ENCODE measurements at places on chromosomes 1 and 21. TPM values are rescaled to one million over a fixed set of nuclear protein-coding genes. Genes with fewer than 3 reads are reported as not detected.
A peak's percentile ranks its signal among the peaks of the same experiment; 100 is the strongest.

Gene SPATA46
- not detected for total RNA-seq

Gene INAVA
- total RNA-seq, result 0.33 TPM

Gene RAP1GAP
- 37.7 TPM for total RNA-seq

GRCh38 chr1:204285436-204286305 lies 71.9 kb upstream of the GOLT1A start:
- peaks cover 8% of the 10 kb centered on the region for H3K27me3 ChIP-seq
- H3K4me3 ChIP-seq, result no peak overlapping the region
- H3K36me3 ChIP-seq, result no peaks in the 10 kb centered on the region

Gene CAPN8
- not detected for total RNA-seq

- no peak overlapping the region for H3K4me3 ChIP-seq
- no peaks in the 10 kb centered on the region for H3K27me3 ChIP-seq
- no peaks in the 10 kb centered on the region for H3K36me3 ChIP-seq
- DNase-seq, result no peak
Measured at GRCh38 chr1:25068829-25069228, 138.8 kb upstream of the RUNX3 start.

DNA sequence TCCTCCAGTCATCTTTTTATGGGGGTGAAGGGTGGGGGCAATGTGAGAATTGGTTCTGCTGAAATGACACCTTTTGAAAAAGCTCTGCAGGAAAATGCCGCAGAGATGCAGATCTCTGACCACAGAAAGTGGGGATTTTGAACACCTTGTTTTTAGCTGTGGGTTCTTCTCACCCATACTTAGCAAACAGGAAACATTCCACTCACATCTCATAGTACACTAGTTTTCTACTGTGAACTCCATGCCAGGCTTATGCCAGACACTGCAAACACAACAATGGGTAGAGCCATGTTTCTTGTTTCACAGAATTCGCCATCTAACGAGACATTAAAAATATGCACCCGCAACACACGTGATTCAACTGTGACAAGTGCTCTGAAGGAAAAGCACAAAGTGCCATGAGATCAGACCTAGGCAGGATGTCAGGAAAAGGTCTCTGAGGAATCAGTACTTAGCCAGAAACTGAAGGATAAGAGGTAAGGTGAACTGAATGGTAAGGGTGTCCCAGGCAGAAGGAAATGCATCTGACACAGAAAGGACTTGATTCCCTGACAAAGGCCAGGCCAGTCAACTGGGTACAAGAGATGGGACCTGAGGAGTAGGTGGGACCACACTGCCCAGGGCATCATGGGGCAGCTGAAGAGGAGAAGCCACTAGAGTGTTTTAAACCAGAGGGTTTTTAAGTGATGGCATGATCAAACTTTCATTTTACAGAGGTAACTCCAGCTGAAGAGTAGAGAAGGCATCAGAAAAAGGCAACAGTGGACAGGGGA lies 83.8 kb upstream of the JAK1 start:
- no peak for DNase-seq
- no peaks in the 10 kb centered on the region for H3K27me3 ChIP-seq
- peaks cover 22% of the 10 kb centered on the region for H3K4me1 ChIP-seq
- H3K36me3 ChIP-seq, result no peaks in the 10 kb centered on the region

Gene FCER1G
- total RNA-seq, result 1.2 TPM

GRCh38 chr1:107710005-107710404 lies 255.0 kb downstream of the VAV3 start:
- DNase-seq, result no peak
- no peak overlapping the region for H3K4me3 ChIP-seq
- no peaks in the 10 kb centered on the region for H3K4me1 ChIP-seq
- H3K27ac ChIP-seq, result no peak overlapping the region
- H3K36me3 ChIP-seq, result no peaks in the 10 kb centered on the region
- no peaks in the 10 kb centered on the region for H3K27me3 ChIP-seq

DNA sequence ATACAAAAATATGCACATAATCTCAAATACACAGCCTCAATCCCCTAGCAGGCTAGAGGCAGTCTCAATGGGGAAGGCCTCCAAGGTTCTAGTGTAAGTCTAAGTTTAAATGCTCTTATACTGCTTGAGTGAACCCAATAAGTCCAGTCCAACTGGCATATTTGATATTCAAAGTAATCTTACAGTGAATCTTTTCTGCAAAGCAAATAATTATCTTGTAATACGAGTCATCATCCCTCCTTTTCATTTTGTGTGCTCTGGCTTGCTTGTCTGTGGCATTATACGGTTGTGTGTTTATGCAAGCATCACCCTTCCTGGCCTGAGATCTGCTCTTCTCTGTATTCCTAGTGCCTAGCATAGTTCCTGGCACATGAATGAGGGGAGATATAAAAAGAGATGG lies 166.9 kb upstream of the HMGB4 start:
- H3K36me3 ChIP-seq, result no peaks in the 10 kb centered on the region
- no peaks in the 10 kb centered on the region for H3K27me3 ChIP-seq
- no peak for DNase-seq
- no peaks in the 10 kb centered on the region for H3K4me1 ChIP-seq
- no peak overlapping the region for H3K27ac ChIP-seq

Gene LMOD1
- not detected for total RNA-seq

DNA sequence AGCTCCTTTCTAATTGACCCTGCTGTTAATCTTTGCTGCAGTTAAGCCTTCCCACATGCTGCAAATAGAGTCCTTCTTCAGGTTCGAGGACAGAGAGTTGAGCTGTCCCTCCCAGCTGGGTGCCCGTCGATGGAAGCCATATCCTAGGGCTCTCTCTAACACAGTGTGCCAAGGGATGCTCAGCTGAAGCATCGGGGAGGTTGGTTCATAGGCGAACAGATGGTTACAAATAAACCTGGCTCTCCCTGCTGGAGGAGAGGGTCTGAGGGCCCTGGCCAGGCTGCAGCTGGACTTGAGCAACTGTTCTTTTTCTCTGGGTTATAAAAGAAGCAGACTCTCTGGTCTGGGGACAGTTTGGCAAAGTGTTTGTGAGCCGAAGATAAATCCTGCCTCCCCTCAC lies 120.3 kb upstream of the C8B start:
- H3K27ac ChIP-seq, result no peak overlapping the region
- H3K27me3 ChIP-seq, result no peaks in the 10 kb centered on the region
- no peak for DNase-seq
- H3K4me3 ChIP-seq, result no peak overlapping the region

DNA sequence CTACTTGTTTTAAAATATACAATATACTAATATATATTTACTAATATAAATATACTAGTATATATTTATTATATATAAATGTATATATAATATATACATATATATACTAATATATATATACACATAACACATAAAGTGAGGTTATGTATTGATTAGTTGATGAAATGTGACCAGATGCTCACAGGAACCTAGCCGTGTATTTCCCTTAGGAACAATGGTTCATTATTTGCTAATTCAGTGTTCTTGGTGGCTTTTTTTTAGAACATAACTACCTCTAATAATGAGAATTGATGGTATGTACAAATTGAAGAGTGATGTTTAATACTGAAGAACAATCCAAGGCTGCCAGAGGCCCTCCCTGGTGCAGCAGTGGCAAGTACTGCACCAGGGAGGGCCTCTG lies 37.9 kb upstream of the ITPKB start:
- no peaks in the 10 kb centered on the region for H3K36me3 ChIP-seq
- no peak for DNase-seq
- no peak overlapping the region for H3K4me3 ChIP-seq
- H3K4me1 ChIP-seq, result no peaks in the 10 kb centered on the region
- H3K27me3 ChIP-seq, result no peaks in the 10 kb centered on the region
- H3K27ac ChIP-seq, result no peak overlapping the region

Gene ODR4
- 21.5 TPM for total RNA-seq

GRCh38 chr1:37999430-38000232 lies 5.7 kb downstream of the FHL3 start:
- H3K4me3 ChIP-seq, result peak overlapping the region; percentile 14
- H3K4me1 ChIP-seq, result peaks cover 74% of the 10 kb centered on the region
- H3K27ac ChIP-seq, result peak overlapping the region; percentile 99
- peak; percentile 86 for DNase-seq
- H3K27me3 ChIP-seq, result no peaks in the 10 kb centered on the region
- H3K36me3 ChIP-seq, result peaks cover 27% of the 10 kb centered on the region

Gene SLC44A3
- not detected for total RNA-seq

GRCh38 chr1:207305489-207305873 lies 16.0 kb upstream of the CD55 start:
- no peaks in the 10 kb centered on the region for H3K4me1 ChIP-seq
- no peaks in the 10 kb centered on the region for H3K36me3 ChIP-seq
- no peak overlapping the region for H3K4me3 ChIP-seq
- H3K27me3 ChIP-seq, result peaks cover 6% of the 10 kb centered on the region
- no peak for DNase-seq

GRCh38 chr21:35896060-35896459 lies 164.3 kb downstream of the SETD4 start:
- no peaks in the 10 kb centered on the region for H3K27me3 ChIP-seq
- H3K4me3 ChIP-seq, result no peak overlapping the region
- DNase-seq, result no peak
- no peaks in the 10 kb centered on the region for H3K36me3 ChIP-seq

Gene ARMH1
- total RNA-seq, result 0.26 TPM

- no peak overlapping the region for H3K4me3 ChIP-seq
- H3K27ac ChIP-seq, result no peak overlapping the region
- H3K36me3 ChIP-seq, result no peaks in the 10 kb centered on the region
Measured at GRCh38 chr1:213291526-213291925, 240.5 kb downstream of the RPS6KC1 start.

Gene LCE1D
- not detected for total RNA-seq

- H3K27ac ChIP-seq, result no peak overlapping the region
- no peaks in the 10 kb centered on the region for H3K27me3 ChIP-seq
- no peaks in the 10 kb centered on the region for H3K36me3 ChIP-seq
- H3K4me1 ChIP-seq, result no peaks in the 10 kb centered on the region
- no peak overlapping the region for H3K4me3 ChIP-seq
Measured at GRCh38 chr1:209190591-209191261, 392.8 kb upstream of the CAMK1G start.

DNA sequence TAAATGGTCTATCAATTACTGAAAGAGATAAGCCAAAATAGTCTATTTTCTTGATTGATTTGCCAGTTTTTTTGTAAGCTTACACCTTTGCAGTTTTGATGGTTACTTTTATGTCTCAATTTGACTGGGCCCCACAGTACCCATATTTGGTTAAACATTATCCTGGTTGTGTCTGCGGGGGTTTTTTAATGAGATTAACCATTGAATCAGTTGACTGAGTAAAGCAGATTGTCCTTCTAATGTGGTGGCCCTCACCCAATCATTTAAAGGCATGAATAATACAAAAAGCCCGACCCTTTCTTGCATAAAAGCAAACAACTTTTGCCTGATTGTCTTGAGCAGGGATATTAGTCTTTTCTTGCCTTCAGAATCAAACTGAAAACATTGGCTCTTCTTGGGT lies 650.0 kb upstream of the RGS18 start:
- peaks cover 7% of the 10 kb centered on the region for H3K4me1 ChIP-seq
- no peaks in the 10 kb centered on the region for H3K27me3 ChIP-seq
- DNase-seq, result peak; percentile 47
- H3K27ac ChIP-seq, result no peak overlapping the region
- H3K36me3 ChIP-seq, result no peaks in the 10 kb centered on the region
- H3K4me3 ChIP-seq, result no peak overlapping the region

DNA sequence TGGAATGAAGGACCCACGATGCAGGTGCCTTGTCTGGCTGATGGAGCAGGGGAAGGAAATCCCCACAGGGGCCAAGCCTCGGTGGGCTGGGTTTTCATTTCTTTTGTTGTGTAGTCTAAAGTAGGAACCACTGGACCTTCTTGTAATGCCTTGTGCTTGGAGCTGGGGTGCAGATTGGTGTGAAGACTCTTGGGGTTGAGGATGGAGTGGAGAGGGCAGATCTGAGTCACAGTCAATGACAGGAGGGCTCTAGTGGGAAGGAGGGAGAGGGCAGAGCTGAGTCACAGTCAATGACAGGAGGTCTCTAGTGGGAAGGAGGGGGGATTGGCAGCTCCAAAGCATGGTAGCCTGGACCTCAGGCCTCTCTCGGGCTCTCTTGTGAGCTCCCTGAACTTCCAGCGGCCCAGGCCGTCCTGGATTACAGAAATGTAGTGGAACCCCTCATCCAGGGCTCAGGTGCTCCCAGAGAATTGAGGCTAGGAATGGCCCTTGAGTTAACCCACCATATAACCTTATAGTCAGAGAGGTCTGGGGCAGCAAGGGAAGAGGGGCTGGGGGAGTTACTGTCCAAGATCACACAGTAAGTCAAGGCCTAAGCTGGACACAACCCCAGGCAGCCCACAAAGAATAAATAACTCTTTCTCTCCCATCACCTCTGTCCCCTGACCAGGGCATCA lies 313.8 kb downstream of the MATN1 start:
- no peak overlapping the region for H3K4me3 ChIP-seq
- no peaks in the 10 kb centered on the region for H3K27me3 ChIP-seq
- H3K4me1 ChIP-seq, result peaks cover 19% of the 10 kb centered on the region
- no peak for DNase-seq
- H3K27ac ChIP-seq, result no peak overlapping the region
- no peaks in the 10 kb centered on the region for H3K36me3 ChIP-seq

- peaks cover 4% of the 10 kb centered on the region for H3K36me3 ChIP-seq
- H3K27me3 ChIP-seq, result no peaks in the 10 kb centered on the region
- peak; percentile 73 for DNase-seq
- H3K27ac ChIP-seq, result peak overlapping the region; percentile 44
- H3K4me1 ChIP-seq, result peaks cover 38% of the 10 kb centered on the region
Measured at GRCh38 chr1:214332946-214333798, 52.2 kb downstream of the SMYD2 start.

Gene FCN3
- not detected for total RNA-seq

GRCh38 chr1:108636876-108637275 lies 24.0 kb downstream of the HENMT1 start:
- no peak for DNase-seq
- H3K4me1 ChIP-seq, result no peaks in the 10 kb centered on the region
- no peak overlapping the region for H3K27ac ChIP-seq
- H3K36me3 ChIP-seq, result no peaks in the 10 kb centered on the region
- no peaks in the 10 kb centered on the region for H3K27me3 ChIP-seq

DNA sequence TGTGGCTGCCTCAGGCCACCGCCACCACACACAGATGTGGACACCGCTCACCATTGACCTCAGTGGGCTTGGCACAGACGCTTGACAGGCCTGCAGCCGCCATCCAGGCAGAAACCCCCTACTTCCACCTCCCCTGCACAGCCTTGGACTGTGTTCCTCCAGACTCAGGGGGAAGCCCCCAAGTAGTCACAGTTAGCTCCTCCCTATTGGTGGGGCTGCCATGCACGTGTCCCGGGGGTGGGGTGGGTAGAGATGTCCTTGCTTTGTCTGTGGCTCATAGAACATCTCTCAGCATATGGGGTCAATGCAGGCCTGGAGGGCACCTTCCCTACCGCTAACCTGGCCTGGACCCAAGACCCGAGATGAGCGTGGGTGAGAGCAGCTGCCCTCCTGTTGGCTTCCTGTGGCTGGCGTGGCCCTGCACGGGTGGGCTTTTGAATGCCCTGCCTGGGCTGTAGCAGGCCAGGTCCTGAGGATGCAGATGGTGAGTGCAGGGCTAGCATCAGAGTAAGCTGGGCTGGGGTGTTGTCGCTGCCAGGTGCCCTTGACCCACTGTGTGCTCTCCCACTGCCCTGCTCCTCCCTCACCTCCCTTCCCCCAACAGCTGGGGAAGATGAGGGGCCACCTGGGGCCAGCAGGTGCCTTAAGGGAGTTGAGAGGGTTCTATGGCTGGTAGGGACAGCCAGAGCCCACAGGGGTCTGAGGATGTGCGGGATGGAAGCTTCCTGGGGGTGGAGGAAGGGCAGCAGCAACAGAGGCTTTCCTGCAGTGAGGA lies 6.2 kb downstream of the CROCC start:
- no peak overlapping the region for H3K27ac ChIP-seq
- no peaks in the 10 kb centered on the region for H3K4me1 ChIP-seq
- H3K27me3 ChIP-seq, result no peaks in the 10 kb centered on the region
- DNase-seq, result no peak
- H3K36me3 ChIP-seq, result no peaks in the 10 kb centered on the region

Gene ZSWIM5
- 0.46 TPM for total RNA-seq

Gene CCDC30
- 7.7 TPM for total RNA-seq

- no peaks in the 10 kb centered on the region for H3K27me3 ChIP-seq
- peak; percentile 7 for DNase-seq
- no peaks in the 10 kb centered on the region for H3K36me3 ChIP-seq
- H3K4me3 ChIP-seq, result no peak overlapping the region
- peaks cover 10% of the 10 kb centered on the region for H3K4me1 ChIP-seq
- H3K27ac ChIP-seq, result no peak overlapping the region
Measured at GRCh38 chr1:199087144-199087543, 448.3 kb downstream of the PTPRC start.
